ENCODE measurements at places on chromosomes 5 and 9.

GRCh38 chr5:138662599-138662998 is 87.4 kb upstream of the HSPA9 start:
- no peak for DNase-seq

DNA sequence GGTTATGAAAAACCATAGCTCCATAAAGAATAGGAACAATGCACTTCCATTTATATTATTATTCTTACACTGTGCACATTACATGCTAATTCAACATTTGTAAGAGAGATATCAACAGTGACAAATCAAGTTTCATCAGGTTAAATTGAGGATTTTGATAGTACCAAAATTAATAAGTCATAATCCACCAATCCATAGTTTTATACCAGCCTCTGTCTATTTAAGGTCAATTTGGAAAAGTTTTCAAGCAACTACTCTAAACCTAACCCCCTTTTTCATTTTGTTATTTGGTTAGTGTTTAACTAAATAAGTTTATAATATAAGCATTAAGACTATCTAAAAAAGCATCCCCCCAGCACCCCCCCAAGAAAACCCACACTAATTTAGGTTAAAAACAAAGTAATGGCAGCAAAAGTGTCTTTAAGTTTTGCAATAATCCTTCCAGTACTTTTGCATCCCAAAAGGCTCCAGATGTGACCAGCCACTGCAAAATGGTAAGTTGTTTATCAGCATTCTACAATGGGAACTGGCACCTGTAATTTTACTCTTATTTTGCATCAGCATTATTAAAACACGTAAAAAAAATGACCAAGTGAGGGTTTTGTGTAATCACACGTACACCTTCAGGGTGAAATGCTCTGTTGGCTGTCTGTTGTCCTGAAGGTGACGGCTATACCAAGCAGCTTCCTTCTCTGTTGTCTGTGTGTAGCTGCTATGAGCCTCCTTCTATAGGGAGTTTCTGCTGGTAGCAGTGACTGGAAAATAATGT is 36.8 kb upstream of the SSBP2 start:
- DNase-seq: no peak

GRCh38 chr5:59246882-59247281 is 646.6 kb downstream of the PDE4D start:
- no peak for DNase-seq

- no peak for DNase-seq
Observed at GRCh38 chr9:99013550-99013949, 69.8 kb downstream of the COL15A1 start.

GRCh38 chr5:17276445-17276844 is 59.0 kb downstream of the BASP1 start:
- peak; percentile 52 for DNase-seq

DNA sequence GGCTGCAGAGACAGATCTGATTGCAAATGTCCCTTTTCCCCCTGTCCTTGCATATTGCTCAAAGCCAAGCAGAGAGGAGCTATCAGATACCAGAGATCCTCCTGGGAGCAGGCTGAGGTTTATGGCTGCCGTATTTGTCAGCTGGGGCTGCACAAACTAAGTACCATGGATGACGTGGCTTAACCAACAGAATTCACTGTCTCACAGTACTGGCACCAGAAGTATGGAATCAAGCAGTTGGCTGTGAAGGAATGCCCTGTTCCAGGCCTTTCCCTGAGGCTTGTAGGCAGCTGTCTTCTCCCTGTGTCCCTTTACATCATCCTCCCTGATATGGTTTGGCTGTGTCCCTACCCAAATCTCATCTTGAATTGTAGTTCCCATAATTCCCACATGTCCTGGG is 2.6 kb downstream of the CFAP90 start:
- no peak for DNase-seq

- DNase-seq: no peak
Observed at GRCh38 chr5:123371575-123372179, 51.5 kb downstream of the CEP120 start.

- DNase-seq: no peak
Observed at GRCh38 chr9:134299883-134300282, 26.4 kb upstream of the RXRA start.

DNA sequence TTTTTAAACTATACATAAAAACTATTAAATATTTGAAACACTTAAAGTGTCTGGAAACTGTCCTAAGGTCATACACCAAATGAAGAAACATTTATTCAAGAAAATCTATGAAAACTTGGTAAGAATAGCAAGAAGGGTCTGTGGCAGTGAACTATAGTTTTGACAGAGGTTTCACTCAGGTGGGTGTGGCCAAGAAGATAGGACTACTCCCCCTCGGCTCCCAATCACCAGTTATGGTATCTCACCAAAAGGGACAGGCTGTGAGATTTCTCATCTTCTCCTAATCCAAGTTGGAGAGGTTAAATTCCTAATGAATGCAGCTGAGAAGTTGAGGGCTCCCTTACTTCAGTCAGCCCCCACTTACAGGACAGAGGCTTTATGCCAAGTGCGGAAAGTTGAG is 2.9 kb downstream of the ARSK start:
- no peak for DNase-seq

DNA sequence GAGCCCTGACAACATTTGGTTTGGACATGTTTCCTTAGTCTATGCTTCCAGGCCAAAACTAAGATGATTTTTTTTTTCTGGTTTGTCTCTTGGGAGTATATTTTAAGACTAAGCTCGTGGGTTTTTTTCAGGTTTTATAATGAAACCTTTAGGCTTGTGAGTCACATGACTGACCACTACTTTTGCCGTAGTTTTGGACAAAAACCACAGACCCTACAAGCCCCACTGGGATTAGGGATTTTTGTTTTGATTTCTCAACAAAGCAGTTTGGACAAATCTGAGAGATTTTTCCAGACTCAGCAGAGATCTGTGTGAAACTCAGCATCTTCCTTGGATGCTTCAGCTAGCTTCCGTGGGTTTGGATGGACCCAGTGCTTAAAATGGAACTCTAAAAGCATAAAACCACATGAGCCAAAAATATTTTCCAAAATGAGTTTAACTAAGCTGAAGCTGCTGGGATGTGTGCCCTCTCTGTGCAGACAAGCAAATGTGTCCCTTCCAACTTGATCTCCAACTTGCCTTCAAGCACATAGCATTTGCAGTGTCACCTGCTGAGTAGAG is 70.3 kb upstream of the SMIM15 start:
- no peak for DNase-seq

- no peak for DNase-seq
Observed at GRCh38 chr5:135445306-135445985, 1.7 kb downstream of the DCANP1 start.
